ENCODE measurements at places on chromosomes 6 and 20. TPM values are rescaled to one million over a fixed set of nuclear protein-coding genes. Genes with fewer than 3 reads are reported as not detected.

GRIK2 gene
- 95.5 TPM for total RNA-seq

GPX6 gene
- not detected for total RNA-seq

DNA sequence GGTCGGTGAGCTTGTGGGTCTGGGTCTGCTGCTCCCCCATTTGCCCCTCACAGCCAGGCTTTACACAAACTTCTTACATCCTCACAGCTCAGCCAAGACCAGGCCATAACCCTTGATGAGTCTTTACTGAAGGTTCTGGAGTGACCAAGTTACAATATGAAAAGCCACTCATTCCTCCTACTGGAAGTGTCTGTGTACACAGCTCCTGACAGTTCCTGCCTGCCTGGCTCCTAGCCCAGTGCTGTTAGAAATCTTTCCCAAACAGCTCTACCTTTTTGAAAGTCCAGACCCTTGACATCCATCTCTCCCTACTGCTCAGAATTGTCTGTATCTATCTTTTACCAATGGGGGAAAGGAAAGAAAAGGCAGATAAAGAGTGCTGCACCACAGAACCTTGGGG is 106.9 kb downstream of the PAX1 start:
- no peak for DNase-seq

GRCh38 chr20:50873585-50873984 is 57.7 kb downstream of the ADNP start:
- no peak for DNase-seq

DNA sequence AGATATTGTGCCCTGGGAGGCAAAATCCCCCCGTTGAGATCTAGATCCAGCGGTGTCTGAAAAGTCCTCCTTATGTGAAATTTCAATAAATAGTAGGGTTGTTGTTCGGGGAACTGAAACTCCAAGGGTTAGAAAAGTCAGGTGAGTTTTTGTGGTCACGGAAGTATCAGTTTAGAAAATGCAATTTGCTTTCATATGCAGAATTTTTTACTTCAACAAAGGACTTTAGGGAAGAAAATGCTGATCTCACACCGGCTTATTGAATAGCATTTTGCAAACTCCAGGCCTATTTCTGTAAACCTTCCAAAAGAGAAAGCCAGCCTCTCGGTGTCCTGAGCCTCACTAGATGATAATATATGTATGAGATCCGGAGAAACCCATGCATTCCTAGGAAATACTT is 254.7 kb downstream of the TSHZ2 start:
- DNase-seq = no peak

- DNase-seq = no peak
Observed at GRCh38 chr6:159805440-159806020, 5.5 kb downstream of the PNLDC1 start.

GRCh38 chr6:153957394-153957793 is 81.6 kb upstream of the OPRM1 start:
- no peak for DNase-seq

- no peak for DNase-seq
Observed at GRCh38 chr20:5570452-5570851, 179.7 kb upstream of the SHLD1 start.
